ENCODE measurements at places on chromosomes 1 and 21. TPM values are rescaled to one million over a fixed set of nuclear protein-coding genes. Genes with fewer than 3 reads are reported as not detected.
A peak's percentile ranks its signal among the peaks of the same experiment; 100 is the strongest.

Gene PPIAL4G
- total RNA-seq: 0.05 TPM

DNA sequence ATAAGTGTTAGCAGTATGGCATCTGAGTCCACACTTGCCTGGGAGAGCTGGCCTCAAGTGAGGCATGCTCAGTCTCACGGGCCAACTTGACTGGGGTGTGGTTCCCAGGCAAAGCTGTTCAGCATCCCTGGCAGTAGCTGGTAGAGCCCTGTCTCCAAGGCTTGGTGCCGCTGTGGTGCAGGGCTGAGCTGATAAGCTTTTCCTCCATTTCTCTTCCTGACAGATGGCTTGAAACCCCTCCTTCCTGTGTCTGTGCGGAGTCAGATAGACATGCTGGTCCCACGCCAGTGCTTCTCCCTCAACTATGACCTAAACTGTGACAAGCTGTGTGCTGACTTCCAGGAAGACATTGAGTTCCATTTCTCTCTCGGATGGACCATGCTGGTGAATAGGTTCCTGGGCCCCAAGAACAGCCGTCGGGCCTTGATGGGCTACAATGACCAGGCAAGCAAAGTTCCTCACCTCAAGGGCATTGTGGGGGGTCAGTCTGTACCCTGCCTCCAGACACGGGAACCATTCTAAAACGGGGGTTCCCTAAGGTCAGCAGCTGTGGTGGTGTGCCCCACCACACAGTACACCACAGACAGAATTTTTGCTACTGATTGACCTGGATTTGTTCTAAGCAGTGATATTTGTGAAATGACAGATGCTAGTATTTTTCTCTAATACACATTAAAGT lies 13.7 kb upstream of the MIIP start:
- DNase-seq: no peak

DNA sequence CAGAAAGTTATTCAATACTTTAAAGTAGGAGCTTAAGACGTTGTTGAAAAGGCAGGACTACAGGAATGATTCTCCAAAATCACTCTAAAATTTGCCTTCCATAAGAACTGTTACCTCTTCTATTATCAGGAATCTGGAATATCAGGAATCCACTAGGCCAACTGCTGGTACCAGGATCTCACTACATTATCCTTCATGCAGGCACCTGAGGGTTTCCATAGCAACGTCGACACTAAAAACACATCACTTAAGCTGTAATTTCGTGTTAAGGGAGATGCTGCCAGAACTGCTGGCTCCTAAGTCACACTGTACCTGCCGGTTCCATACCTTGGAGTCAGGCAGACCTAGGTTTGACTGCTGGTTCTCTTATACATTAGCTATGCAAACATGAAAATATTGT lies 139.7 kb upstream of the C1orf87 start:
- no peak for DNase-seq

- no peak for DNase-seq
Measured at GRCh38 chr1:174626031-174627025, 178.6 kb downstream of the GPR52 start.

- no peak for DNase-seq
Measured at GRCh38 chr1:101377084-101377835, 140.4 kb downstream of the S1PR1 start.

Gene CRB1
- total RNA-seq: 0.58 TPM

Gene ACTL8
- not detected for total RNA-seq

- peak; percentile 70 for DNase-seq
Measured at GRCh38 chr1:61183471-61184039, 101.2 kb downstream of the NFIA start.

DNA sequence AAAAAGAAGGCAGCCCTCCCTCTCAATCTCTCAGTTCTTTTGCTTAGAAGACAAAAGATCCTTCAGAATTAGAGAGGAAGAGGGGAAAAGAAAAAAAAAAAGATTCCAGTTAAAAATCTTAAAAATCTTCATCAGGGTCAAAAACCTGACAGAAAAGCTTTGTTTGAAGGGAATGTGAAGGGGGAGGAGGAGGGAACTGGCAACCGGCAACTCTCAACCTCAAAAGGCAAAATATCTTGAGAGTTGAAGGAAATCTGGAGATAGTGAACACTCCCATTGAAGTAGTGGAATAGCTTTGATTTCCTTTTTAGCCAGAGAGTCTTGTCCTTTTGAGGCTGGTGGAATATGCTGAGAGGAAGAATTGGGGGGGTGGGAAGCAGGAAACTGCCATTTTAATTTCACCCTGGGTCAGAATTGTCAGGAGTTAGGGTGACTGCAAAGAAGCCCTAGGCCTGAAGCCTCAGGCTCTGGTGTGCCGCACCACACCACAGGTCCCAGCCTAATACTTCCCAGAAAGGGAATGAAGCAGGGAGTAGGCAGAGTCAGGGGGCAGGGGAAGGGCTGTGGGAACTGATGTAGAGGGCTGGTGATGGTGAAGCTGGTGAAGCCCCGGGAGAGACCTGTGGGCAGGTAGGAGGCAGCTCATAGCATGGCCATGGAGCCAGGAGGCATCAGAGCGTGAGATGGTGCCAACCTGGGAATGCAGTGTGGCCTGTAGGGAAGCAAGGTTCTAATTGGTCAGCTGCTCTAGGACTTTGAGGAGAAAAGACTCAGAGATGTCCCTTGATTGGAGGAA lies 24.6 kb downstream of the KIRREL1 start:
- no peak for DNase-seq

GRCh38 chr1:241012708-241013340 lies 344.2 kb downstream of the RGS7 start:
- DNase-seq: no peak

- DNase-seq: no peak
Measured at GRCh38 chr1:246157516-246157915, 349.6 kb downstream of the SMYD3 start.

- no peak for DNase-seq
Measured at GRCh38 chr1:43880604-43881003, 53.0 kb upstream of the ARTN start.

DNA sequence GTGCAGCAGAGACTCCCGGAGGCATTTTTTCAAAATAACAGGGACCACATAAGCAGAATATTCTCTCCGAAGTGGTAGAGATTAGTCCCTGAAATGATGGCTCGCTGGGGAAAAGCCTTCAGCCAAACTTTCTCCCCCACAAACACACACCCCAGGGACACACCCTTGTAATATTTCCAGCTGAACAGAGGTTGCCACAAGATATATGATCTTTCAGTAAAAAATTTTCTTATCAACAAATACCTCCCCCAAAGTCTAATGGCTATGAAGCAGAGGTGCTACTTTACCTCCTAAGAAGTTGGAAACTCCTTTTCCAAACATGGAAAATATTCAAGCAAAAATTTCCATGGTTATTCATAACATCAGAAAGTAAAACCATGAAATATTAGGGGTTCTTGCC lies 190.2 kb upstream of the PALMD start:
- DNase-seq: no peak

Measured in urinary bladder (tissue), 4 donors.